ENCODE measurements at places on chromosomes 2 and 18.
A peak's percentile ranks its signal among the peaks of the same experiment; 100 is the strongest.

DNA sequence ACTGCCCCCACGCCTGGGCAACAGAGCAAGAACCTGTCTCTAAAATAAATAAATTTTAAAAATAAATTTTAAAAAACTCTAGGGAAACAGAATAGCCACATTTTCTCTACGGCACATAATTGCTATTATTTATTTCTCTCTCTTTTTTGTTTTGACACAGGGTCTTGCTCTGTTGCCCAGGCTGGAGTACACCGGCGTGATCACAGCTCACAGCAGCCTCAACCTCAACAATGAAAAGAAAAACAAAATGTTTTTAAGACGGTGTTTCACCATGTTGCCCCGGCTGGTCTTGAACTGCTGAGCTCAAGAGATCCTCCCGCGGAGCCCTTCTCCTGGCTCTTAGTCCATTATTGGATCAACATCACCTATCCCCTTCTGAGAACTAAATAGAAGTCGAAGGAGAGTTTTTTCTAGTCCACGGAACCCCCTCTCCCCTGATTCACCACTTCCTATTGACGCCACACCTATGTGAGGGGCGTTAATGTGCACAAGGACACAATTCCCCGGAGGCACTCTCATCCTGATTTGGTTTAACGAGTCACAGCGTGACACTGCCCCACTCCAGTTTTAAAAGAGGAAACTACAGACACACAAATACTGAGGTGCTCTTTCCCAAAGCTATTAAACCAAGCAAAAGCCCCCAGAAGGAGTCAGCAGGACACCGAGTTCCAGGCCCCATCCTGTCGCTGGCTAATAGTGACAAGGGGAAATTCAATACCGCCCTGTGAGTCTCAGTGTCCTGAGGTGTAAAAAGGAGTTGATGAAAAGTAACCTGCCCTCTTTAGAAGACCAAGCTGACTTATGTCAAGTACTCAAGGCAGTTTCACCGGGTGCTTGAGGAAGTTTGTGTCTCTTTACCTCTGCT, 1.1 kb downstream of the NPC1 start:
- DNase-seq: no peak

GRCh38 chr2:65536596-65536995, 104.2 kb upstream of the SPRED2 start:
- no peak for DNase-seq

DNA sequence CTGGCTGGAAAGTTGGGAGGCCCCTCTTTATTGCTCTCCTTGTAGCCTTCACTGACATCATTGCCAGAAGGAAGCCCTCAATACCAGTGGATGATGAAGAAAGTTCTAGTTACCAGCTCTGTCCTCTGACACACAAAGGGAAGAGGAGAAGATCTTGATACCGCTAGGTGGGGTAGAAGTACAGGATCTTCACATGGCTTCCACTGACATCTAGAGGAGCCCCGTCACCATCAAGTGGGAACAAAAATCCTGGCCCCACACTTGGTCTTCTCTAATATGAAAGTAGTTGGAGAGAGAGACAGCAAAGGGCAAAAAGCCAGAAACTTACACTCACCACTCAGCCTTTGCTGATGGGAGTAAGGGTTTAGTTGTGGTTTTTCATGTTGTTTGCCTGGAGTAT, 12.4 kb downstream of the XIRP2 start:
- no peak for DNase-seq

DNA sequence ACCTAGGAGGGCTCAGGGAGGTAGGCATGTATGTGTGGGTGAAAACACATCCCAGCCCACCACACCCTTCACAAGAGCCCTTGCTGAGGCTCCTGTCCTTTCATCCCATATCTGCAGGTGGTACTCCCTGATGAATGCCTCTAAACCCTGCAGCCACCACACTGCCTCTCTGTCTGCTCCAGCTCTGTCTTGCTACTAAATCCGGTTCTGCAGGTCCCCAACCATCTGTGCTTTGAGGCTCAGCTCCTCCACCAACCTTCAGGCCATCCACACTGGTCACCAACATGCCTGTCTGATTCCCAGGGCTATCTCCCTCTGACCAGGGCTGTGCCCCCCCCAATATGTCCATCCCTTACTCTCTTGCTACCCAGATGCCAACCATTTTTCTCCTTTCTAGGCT, 92.7 kb downstream of the BIN1 start:
- DNase-seq: no peak

DNA sequence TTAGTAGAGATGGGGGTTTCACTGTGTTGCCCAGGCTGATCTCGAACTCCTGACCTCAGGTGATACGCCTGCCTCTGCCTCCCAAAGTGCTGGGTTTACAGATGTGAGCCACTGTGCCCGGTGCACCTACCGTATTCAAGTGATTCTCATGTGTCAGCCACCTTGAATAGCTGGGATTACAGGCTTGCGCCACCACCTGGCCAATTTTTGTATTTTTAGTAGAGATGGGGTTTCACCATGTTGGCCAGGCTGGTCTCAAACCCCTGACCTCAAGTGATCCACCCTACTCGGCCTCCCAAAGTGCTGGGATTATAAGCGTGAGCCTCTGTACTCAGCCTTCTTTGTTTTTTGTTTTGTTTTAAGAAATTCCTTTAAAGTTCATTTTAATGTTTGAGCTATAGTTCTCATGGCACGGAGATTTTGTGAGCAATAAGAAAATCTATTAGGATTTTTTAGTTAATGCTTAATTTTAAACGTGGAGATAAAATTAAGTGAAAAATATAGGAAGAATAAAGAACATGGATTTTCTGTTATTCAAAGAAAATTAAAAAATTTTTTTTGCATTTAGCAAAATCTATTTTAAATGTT, 242.6 kb downstream of the PHLPP1 start:
- DNase-seq: no peak

DNA sequence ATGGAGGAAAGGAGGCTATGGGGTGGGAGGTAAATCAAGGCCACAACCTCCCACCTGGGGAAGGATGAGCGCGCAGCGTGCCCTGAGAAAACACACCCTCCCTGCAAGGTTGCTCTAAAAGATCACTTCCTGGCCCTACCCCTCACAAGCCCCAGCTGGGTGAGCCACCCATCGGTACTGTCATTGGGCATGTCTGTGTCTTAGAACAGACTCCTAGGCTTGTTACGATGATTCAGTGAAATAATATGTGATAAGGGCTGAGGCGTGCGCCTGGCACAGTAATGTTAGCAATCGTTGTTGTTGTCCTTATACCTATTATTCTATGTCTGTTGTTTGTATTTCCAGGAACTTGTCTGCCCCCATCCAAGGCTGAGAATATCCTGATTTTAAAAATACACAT, 175.1 kb downstream of the ZFP36L2 start:
- peak; percentile 81 for DNase-seq

- no peak for DNase-seq
Measured at GRCh38 chr18:36120297-36120696, 8.8 kb downstream of the SLC39A6 start.

DNA sequence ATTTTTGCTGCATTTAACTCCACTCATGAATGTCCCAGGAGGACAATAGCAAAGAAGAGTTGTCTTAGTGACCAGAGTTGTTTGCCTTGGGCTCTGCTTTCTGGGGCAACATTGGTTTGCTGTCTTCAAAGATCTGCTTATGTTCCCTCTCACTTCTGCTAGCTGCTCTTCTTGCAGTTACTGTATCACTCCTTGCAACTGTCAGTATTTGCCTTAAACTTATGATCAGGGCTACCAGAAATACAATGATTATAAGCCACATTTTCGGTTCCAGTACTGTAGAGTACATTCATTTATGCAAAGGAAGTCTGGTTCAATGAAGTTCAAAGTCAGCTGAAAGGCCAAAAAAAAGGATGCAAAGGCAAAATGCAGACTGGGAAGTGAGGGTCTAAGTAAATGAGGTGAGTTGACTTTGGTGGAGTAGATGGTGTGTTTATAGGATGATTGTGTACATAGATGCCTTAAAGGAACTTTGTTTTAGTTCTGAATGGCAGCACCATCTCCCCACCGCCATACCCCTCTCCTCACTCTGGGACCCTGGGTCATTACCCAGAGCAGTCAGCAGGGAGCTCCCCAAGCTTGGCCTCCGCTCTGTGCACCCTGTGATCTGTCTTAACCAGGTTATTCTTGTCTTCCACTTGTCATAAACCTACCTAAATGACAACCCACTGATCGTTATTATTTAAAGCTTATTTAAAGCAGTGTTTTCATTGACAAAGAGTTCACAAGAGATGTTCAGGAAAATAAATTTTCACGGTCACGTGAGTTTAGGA, 236.0 kb downstream of the DOK6 start:
- no peak for DNase-seq

- no peak for DNase-seq
Measured at GRCh38 chr18:42392416-42392815, 437.4 kb downstream of the PIK3C3 start.

- no peak for DNase-seq
Measured at GRCh38 chr2:5914811-5915611, 222.8 kb downstream of the SOX11 start.

GRCh38 chr18:61459896-61460648, 126.8 kb downstream of the CDH20 start:
- no peak for DNase-seq

GRCh38 chr2:116094196-116094595, 1651.8 kb downstream of the DPP10 start:
- DNase-seq: no peak

DNA sequence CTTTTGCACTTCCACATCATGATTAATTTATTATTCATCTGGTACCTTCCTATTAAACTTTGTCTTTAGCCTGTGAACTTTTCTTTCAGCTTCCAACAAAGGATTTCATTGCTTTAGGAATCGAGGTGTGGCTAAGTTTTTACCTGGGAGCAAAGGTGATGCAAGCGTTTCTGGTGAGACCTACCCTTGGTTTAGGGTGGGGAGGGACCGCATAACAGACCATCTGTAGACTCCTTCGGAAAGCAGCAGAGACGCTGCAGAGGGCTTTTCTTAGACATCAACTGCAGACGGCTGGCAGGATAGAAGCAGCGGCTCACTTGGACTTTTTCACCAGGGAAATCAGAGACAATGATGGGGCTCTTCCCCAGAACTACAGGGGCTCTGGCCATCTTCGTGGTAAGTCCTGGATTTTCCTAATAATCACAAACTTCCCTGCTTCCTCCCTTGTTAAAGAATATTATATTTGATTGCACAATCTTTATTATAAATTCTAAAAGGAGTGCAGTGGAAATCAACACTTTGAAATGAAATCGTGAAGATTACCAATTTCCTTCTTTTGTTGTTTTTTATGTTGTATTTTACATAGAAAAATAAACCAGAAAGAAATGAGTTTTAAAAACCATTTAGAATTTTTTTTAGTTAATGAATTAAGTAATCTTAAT, at the start of gene DSG3:
TSS of gene DSG3 (plus strand) at position 212 of the 662 bp plus-strand sequence. CDS start at position 349, 137 bp downstream.
- no peak for DNase-seq

DNA sequence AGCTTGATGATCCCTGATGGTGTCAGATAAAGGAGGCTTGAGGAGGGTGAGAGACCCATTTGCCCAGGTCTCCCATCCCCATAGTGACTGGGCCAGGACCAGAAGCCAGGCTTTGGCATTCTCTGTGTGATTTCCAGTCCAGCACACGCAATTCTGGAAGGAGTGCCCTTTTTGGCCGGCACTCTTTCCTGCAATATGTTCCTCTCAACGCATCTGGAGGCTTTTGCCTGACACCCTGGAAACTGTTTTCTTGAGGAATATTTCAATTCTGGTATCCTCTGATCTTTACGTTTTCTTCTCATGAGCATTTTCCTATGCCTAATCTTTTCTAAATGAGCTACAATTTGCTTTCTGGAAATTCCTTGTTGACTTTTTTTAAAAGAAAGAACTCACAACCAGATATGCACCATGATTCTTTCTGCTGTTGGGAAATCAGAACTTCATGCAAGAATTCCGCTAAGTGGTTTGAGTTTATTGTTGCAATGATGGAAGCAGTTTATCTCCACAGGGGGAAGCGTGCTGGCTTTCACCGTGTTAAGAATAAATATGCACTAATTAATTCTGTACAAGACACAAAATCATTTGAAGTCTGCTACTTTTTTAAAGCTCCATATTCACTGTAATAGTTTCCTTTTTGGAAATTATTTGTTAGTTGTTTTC, 143.7 kb downstream of the NAPG start:
- no peak for DNase-seq

DNA sequence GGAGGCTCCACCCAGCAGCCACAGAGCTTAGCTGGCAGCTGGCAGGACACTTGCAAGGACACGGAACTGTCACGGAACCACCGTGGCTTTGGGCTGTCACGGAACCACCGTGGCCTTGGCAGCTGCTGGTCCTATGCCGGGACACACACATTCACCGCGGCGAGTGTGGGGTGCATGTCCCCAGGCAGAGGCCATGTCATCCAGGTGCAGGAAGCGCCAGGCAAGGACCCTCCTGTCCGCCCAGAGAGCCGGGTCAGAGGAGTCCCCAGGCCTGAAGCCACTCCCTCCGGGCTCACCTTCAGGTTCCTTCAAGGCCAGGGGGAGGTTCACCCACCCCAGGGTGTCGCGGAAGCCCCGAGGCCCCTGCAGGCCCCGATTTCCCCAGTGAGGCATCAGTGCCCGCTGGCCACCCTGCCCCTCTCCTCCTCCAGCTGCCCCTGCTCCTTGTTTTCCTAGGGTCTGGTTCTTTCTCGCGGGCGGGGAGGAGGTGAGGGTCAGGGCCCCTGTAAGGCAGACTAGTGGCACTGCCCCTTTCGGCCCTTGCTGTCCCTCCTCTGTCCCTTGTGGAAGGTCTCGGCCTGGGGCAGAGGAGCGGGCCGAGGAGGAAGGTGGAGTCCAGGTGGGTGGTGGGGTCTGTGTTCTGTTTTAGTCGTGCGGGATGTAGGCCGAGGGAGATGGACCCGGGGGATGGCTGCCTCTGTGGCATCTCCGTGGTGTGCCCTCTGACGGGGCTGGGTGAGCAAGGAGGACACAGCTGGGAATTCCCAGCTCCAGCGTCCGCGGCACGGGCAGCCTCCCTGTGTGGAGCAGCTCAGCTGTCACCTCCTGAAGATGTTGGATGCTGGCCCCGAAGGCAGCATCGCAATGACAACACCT, 60.6 kb downstream of the NFATC1 start:
- DNase-seq: no peak

DNA sequence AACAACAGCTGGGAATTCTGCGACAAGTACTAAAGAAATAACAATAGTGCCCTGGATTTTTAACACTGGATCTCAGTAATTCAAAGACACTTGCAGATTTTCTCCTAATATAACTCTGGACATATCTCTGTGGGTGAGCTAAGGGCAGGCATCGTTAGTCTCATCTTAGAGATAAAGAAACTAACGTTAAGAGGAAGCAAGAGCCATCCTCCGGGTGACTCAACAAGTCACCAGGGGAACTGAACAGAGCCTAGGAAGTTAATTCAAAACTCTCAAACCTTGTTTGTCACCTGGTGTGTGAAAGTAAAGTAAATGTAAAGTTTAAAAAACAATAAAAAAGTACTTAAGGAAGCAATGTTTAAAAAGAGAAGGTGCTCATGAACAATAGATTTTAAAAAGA, 41.6 kb upstream of the NRP2 start:
- DNase-seq: no peak

DNA sequence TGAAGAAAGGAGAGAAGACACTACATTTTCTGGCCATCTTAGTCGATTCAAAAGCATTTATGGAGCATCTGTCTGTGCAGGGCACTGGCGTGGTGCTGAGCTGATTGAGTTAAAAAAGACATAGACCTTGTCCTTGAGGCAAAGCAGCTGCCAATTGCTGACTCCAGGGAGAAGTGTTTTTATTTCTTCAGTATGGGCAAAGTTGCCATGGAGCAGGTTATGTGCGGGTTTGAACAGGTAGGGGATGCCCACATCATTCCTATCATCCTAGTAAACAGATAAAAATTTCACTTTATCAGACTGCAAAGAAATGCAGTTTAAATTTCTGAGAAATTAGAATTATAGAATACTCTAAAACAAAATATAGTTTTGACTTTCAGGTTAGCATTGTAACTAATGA, 125.8 kb downstream of the NUP35 start:
- DNase-seq: no peak

All from HS-27A (cell line).